ENCODE measurements at places on chromosomes 6 and 20. TPM values are rescaled to one million over a fixed set of nuclear protein-coding genes. Genes with fewer than 3 reads are reported as not detected.

The SUMO4 gene
- 3.4 TPM for total RNA-seq

The ZNF343 gene
- total RNA-seq, result 12.3 TPM

GRCh38 chr6:3484946-3485345 lies 28.1 kb upstream of the SLC22A23 start:
- no peaks in the 10 kb centered on the region for H3K36me3 ChIP-seq
- H3K27ac ChIP-seq, result no peak overlapping the region
- no peaks in the 10 kb centered on the region for H3K4me1 ChIP-seq
- no peaks in the 10 kb centered on the region for H3K27me3 ChIP-seq
- no peak overlapping the region for H3K4me3 ChIP-seq
- no peak for DNase-seq

The SYCP2 gene
- 8.6 TPM for total RNA-seq

The SFTA2 gene
- total RNA-seq, result not detected

The HFE gene
- total RNA-seq, result 1.5 TPM
